Activated T-helper 17 cell treated with anti-CD3 and anti-CD28 coated beads, Interleukin-2, amount 50 U/mL, for 72 hours (primary cell): ENCODE measurements at places on chromosomes 5 and 9.

GRCh38 chr9:130601100-130601499 is 21.7 kb downstream of the FUBP3 start:
- no peak for ATAC-seq

GRCh38 chr5:10157085-10157669 is 92.5 kb downstream of the ATPSCKMT start:
- no peak for ATAC-seq

DNA sequence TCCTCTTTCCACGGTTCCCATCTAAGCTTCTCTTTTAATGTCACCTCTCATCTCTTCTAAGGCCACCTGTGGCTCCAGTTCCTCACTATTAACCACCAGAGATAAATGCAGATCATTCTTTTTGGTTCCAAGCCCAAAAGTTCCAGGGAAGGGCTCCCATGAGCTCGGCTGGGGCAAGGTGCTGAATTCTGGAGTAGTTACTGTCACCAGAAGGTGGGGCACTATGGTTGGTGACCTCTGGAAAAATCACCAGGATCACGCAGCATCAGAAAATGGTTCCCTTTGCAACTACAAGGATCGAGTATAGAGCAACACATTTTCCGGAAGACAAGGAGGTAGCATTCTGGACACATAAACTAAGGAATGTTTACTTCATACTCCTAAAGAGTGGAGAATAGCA is 528.7 kb upstream of the DAP start:
- no peak for ATAC-seq

DNA sequence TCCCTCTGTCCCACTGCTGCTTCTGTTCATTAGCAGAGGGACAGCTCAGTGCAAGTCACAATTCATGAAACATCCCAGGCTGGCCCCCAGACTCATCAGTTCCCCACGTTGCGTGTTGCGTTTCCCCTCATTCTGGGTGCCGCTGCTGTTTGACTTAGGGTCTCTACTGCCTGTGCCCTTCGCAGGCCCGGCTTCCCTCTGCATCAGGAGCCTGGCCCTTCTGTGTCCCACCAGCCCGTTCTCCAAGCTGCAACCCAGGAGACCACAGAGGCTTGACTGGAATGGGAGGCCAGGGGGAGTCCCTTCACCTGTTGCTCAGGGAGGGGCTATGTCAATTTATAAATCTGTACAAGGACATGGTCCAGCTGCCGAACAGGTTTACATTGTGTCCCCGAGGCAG is 53.9 kb upstream of the SUSD3 start:
- ATAC-seq: no peak

- ATAC-seq: no peak
These were observed 19.8 kb upstream of the EXOC3 start for GRCh38 chr5:423233-423565.

DNA sequence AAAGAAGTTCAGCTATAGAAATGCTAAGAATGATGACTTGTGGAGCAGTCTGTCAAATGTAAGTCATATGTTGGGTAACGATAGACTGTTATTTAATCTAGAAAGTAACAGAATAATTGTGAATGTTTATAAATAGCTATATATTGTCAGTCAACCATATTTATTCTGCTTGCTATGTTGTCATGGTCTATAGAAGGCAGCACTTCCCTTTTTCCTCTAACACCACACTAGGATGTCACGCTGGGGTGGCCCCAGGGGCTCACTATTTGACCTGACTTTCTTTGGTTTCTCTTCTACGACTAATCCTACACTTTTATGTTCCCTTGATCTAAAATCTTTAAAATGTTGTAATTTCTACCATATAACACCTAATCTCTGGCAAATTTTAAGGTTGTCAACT is 20.5 kb downstream of the ERAP2 start:
- peak; percentile 56 for ATAC-seq

DNA sequence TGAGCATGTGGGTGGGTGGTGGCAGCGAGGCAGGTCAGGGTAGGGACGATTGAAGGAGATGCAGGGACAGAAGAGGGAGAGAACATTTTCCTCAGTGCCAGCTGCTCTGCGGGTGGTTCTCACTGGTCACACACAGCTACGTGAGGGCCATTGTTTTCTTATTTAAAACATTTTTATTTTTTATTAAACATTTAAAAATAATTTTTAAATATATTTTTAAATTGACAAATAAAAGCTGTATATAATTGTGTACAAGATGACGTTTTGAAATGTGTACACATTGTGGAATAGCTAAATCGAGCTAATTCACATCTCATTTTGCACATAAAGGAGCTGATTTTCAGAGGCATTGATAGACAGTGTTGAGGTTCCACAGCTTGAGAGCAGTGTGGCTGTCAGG is 14.0 kb downstream of the FAM240B start:
- ATAC-seq: no peak
